ENCODE measurements at places on chromosomes 5 and 9. TPM values are rescaled to one million over a fixed set of nuclear protein-coding genes. Genes with fewer than 3 reads are reported as not detected.

- no peak for DNase-seq
Observed at GRCh38 chr9:15403155-15403554, 19.5 kb upstream of the SNAPC3 start.

- no peak for DNase-seq
Observed at GRCh38 chr5:111261610-111262009, 37.4 kb downstream of the CAMK4 start.

GRCh38 chr9:95003689-95004410 is 277.4 kb downstream of the AOPEP start:
- no peak for DNase-seq

GRCh38 chr9:108565651-108566378 is 290.0 kb downstream of the ACTL7B start:
- peak; percentile 90 for DNase-seq

Gene CORO2A
- 2.2 TPM for polyA plus RNA-seq

Gene HTR1A
- not detected for polyA plus RNA-seq
